ENCODE measurements at places on chromosomes 3 and 15.
A peak's percentile ranks its signal among the peaks of the same experiment; 100 is the strongest.

- DNase-seq = no peak
- H3K4me3 ChIP-seq = no peak overlapping the region
- H3K36me3 ChIP-seq = peaks cover 13% of the 10 kb centered on the region
- no peaks in the 10 kb centered on the region for H3K4me1 ChIP-seq
Measured at GRCh38 chr3:41682382-41682781, 279.5 kb downstream of the ULK4 start.

- peak overlapping the region; percentile 57 for H3K27ac ChIP-seq
- peaks cover 23% of the 10 kb centered on the region for H3K4me1 ChIP-seq
- H3K36me3 ChIP-seq = peaks cover 35% of the 10 kb centered on the region
Measured at GRCh38 chr3:119669906-119670570, 7.2 kb downstream of the COX17 start.

DNA sequence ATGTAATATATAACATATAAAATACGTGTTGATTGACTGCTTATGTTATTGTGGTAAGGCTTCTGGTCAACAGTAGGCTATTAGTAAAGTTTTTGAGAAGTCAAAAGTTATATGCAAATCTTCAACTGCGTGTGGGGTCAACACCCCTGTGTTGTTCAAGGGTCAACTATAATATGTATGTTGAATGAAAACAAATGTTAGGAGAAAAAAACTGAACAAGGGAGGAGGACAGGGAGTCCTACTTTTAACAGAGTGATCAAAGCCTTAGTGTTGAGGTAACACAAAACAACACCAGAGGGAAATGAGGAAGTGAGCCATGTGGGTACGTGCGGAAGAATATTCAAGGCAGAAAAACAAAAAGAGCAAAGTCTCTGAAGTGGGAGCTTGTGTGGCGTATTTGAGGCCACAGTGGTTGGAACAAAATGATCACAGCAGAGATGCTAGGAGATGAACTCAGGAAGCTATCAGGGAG, 62.5 kb downstream of the SFMBT1 start:
- peaks cover 4% of the 10 kb centered on the region for H3K36me3 ChIP-seq
- H3K27ac ChIP-seq = peak overlapping the region; percentile 88
- DNase-seq = peak; percentile 68
- H3K4me3 ChIP-seq = peak overlapping the region; percentile 63

GRCh38 chr15:81604713-81605112, 230.7 kb upstream of the TMC3 start:
- peaks cover 4% of the 10 kb centered on the region for H3K36me3 ChIP-seq
- H3K4me1 ChIP-seq = no peaks in the 10 kb centered on the region
- H3K27ac ChIP-seq = no peak overlapping the region
- no peak overlapping the region for H3K4me3 ChIP-seq
- H3K27me3 ChIP-seq = no peaks in the 10 kb centered on the region

DNA sequence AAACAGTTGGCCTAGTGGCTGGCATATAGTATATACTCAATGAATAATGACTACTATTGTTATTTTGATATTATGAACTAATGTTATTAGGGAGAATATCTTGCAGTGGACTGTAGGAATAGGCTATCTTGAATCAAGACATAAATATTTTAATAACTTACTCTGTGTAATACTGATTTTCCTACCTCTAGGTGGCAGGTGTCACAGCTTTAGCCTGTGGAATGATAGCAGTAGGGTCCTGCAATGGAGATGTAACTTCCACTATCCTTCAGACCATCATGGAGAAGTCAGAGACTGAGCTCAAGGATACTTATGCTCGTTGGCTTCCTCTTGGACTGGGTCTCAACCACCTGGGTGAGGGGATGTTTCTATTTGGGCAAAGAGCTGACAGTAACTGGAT, 6.5 kb downstream of the PSMD2 start:
- no peaks in the 10 kb centered on the region for H3K27me3 ChIP-seq
- no peak for DNase-seq
- peaks cover 73% of the 10 kb centered on the region for H3K36me3 ChIP-seq

DNA sequence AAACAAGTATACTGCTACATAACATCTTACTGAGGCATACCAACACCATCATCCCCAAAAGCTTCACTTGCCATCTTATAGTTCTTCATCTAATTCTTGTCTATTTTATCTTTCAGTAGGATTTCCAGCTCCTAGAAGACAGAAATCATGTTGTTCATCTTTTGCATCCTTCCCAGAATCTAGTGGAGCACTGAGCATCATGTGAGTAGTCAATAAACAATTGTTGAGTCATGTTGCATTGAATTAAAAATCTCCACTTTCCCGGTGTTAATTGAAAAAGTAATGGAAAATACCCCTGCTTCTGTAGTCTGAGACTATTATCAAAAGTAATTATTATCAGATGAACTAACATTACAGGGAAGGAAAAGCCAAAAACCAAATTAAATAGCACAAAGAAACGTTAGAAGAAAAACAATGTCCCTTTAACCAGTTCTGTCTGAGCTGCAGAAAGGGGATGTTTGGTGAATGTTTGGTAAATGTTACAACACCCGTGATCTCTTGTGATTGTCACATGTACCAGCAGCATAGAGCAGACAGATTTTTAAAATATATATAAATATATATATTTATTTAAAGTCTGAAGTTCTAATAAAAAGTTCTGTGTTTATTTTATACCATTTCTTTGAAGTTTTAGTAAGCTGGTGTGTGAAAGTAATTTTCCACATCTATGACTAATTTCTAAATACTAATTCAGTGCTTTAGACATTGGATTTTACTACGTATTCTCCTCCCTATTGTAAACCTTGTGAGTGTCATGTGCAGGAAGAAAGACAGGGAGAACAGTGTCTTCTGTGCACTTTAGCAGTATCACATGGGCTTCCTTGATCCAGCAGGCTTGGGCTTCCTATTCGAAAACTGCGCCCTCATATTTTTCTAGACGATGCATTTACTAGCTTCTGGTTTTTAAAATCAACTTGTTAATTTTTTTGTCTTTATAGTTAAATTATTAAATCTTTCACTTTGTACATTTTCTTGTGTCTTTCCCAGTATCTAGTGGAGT, 85.6 kb downstream of the RAP2B start:
- H3K36me3 ChIP-seq = no peaks in the 10 kb centered on the region
- no peak for DNase-seq
- H3K4me1 ChIP-seq = peaks cover 25% of the 10 kb centered on the region
- no peak overlapping the region for H3K4me3 ChIP-seq
- H3K27ac ChIP-seq = no peak overlapping the region

GRCh38 chr3:192727032-192727847, at the start of gene FGF12:
Gene FGF12, minus strand, starts transcription at chr3:192727541.
- H3K4me3 ChIP-seq = no peak within 1 kb of the TSS
- no peak within 1 kb of the TSS for H3K27ac ChIP-seq

DNA sequence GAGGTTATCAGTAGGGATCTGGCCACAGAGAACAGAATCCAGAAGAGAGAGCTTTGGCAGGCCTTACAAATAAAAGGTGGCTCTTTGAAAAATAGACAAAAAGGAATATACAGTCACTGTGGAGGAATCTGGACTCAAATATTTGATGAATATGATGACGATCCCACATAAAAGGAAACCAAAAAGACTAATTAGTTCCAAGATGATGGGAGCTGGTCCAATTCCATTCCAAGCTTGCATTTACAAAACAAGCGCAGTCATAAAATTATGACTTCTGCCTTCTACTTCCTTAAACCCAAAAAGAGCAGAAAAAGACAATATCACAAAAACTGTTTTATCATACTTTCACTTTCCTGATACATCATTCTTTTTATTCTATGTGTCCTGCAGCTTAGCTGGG, 285.8 kb downstream of the DIPK2A start:
- DNase-seq = no peak
- no peaks in the 10 kb centered on the region for H3K36me3 ChIP-seq
- H3K4me1 ChIP-seq = no peaks in the 10 kb centered on the region
- H3K4me3 ChIP-seq = no peak overlapping the region
- no peak overlapping the region for H3K27ac ChIP-seq

Measured in activated naive CD8-positive, alpha-beta T cell treated with anti-CD3 and anti-CD28 coated beads, Interleukin-2, amount 50 U/mL, for 24 hours (primary cell).